ENCODE measurements at places on chromosomes 12 and 14. TPM values are rescaled to one million over a fixed set of nuclear protein-coding genes. Genes with fewer than 3 reads are reported as not detected.

GRCh38 chr14:61244009-61244408 is 37.1 kb downstream of the TMEM30B start:
- DNase-seq, result no peak

Gene TAS2R9
- not detected for total RNA-seq

GRCh38 chr12:16228067-16228466 is 49.4 kb downstream of the SLC15A5 start:
- no peak for DNase-seq

GRCh38 chr12:38392554-38393144 is 76.1 kb downstream of the ALG10B start:
- DNase-seq, result peak; percentile 4

GRCh38 chr14:105940534-105941225 is 414.3 kb downstream of the TMEM121 start:
- no peak for DNase-seq

Gene LRP1
- total RNA-seq, result 204 TPM

Gene HOXC9
- total RNA-seq, result 0.21 TPM

Gene LHX5
- not detected for total RNA-seq

- no peak for DNase-seq
These were observed 39.6 kb downstream of the PPP4R4 start for GRCh38 chr14:94213741-94214140.

Gene HRK
- total RNA-seq, result not detected

GRCh38 chr12:27319409-27319808 is 13.2 kb upstream of the BMAL2 start:
- peak; percentile 66 for DNase-seq

- no peak for DNase-seq
These were observed 614.9 kb downstream of the VRK1 start for GRCh38 chr14:97411938-97412612.

DNA sequence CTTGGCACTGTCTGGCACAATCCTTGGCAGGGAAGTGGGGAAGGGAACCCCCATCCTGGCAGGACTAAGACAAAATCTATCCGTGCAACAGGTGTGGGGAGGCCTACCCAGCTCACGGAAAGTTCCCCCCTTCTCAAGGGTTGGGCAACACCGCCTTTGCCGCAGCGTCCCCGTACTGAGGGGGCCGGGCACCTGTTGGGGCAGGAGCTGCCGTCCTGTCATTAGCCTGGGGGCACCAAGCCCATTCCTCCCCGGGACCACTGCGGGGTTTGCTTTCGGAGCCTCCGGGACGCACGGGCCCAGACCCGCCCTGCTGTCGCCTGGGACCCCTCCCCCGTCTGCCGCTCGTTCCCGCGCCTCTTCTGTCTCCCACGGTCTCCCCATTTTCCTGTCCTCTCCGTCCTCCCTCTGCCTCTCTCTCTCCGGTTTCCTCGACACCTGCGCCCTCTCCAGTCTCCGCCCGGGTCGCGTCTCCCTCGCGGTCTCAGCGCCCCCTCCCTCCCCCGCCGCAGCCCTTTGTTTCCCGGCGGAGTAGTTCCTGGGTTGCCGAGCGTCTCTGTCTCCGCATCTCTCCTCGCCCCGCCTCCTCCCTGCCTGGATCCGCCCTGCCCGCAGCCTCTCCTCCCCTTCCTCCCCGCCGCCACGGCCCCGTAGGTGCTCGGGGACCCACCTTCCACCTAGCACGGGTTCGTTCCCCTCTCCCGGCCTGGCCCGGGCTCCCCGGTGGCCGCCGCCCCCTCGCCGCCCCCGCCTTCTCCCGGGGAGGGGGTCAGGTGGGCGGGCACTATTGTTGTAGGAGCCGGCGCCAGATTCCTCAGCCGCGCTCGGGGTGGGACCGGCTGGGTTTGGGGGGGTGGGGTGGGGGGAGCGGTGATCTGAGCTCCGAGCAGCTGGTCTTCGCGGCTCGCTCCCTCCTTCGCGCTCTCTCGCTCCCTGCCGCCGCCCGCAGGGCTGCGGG is at the start of gene CACNB3:
CACNB3 (plus strand) TSS at position 624 of the 958 bp plus-strand sequence. CDS start 434 bp downstream, outside the sequence.
- DNase-seq, result peak; percentile 23

DNA sequence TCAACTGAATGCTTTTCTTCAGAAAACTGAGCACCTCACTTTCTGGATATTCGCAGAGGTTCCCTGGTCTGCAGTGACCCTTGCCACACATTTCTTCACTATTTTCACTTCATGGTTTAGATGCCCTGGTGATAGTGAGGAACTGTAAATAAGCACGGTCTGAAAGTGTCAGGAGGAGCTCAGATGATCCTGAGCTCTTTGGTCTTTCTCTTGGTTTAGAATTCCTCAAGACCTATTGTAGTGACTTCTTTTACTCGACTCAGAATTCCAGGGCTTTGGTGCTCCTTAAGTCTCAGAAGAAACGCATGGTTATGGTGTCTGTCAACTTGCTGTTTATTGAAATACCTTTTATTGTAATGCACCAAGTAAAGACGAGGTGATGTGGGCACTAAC is 84.0 kb downstream of the SAMD4A start:
- DNase-seq, result no peak

Gene SDSL
- 14.1 TPM for total RNA-seq
